ENCODE measurements at places on chromosomes 13 and 19.

DNA sequence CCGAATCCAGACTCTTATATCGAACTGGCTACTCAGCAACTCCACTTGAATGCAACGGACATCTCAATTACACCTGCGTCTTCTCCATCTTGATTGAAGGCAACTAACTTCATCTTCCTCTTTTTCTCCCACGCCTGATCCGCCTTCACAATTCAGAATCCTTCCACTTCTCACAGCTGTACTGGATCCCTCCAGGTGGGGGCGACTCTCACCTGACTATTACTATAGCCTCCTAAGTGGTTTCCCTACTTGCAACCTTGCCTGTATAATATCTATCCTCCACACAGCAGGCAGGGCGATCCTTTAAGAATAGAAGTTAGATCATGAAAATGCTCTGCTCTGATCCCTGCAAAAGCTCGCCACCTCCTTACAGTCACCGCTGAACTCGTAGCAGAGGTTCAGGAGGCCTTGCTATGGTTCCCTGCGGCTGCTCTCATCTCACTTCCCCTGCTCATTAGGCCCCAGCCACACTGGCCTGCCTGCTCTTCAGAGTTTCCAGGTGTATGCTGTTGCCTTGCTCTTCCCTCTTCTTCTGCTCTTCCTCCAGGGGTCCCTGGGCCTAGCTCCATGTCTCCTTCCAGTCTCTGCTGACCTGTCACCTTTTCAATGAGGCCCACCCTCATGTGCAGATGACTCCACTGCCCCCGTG, 31.9 kb downstream of the RFXAP start:
- DNase-seq = peak; percentile 13

GRCh38 chr13:37766502-37766901, 103.1 kb downstream of the TRPC4 start:
- no peak for DNase-seq

- no peak for DNase-seq
These were observed 3.7 kb upstream of the SPIB start for GRCh38 chr19:50414864-50415660.

GRCh38 chr13:33015241-33015668, 968 bp upstream of the KL start:
- DNase-seq = no peak

GRCh38 chr19:13133241-13133870, 15.3 kb downstream of the NACC1 start:
- DNase-seq = no peak

DNA sequence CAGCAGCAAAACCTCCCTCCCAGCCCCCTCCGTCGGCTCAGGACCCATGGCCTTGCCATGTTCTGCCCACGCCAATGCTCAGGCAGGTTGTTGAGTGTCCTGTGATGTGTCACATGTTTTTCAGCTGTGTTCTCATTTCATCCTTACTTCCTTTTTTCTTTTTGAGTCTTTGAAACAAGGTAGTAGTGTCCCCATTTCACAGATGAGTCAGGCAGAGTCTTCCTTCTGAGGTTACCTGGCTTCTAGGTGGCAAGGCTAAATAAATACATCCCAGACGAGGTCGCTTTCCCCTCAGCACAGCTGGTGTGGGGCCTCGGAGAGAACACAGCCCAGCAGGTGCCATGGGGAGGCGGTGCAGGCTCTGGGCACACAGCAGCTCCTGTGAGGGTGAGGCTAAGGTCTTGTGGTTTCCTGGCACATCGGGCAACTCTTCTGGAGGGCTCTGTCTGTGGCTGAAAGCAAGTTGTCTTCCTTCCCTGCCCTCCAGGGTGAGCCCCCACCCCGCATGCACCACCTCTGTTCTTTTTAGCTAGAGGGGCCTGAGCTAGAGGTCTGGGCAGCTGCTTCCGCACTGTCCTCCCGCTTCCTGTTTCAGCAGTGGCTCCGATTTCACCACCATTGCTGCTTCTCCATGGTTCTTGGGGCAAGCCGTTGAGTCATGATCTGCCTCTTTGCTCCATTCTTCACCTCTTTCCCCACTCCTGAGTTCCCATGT, 15.1 kb downstream of the PRAM1 start:
- no peak for DNase-seq

DNA sequence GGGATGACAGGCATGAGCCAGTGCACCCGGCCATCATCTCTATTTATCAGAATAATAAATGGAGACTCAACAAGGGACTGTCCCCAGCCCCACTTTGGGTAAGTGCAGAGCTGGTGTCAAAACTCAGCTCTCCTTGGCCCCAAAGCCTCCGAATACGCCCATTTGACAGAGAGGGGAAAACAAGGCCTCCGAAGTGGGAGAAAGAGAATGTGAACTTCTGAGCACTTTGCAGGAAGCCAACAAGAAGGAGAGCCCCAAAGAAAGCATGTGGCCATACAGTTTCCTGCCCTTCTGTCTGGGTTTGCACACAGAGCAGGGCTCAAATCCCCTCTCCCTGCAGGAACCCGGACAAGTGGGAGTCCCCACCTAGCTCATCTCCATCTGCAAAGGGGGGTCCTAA, 1.6 kb downstream of the CEACAM16 start:
- no peak for DNase-seq

DNA sequence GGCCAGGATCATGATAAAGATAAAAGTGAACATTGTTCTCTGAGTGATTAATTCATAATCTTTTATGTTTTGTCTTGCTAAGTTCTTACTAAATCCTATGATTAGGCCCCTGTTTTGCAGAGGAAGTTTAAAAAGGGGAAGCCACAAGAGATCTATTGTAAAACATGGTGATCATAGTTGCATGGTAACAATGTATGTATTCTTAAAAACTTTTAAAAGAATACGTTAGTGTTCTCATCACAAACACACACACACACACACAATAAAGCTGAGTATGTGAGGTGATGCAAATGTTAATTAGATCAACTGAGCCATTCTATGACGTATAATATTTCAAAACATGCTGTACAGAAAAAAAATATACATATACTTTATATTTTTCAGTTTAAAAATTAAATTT, 51.2 kb downstream of the MBD3L2B start:
- no peak for DNase-seq

DNA sequence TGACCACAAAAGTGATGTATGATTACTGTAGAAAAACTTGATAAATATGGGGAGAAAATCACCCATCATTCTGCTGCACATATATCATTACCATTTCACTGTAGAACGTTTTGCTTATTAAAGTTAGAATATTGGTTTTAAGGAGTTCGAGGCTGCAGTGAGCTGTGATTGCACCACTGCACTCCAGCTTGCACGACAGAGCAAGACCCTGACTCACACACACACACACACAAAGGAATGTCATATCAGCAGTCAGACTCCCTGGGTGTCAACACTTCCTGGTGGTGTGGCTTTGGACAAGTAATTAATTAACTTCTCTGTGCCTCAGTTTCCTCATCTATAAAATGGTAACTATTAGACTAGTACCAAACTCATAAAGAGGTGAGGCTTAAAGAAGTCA, 11.3 kb upstream of the PNMA8A start:
- DNase-seq = no peak

- DNase-seq = no peak
These were observed 529.3 kb downstream of the IRS2 start for GRCh38 chr13:109256866-109257760.

DNA sequence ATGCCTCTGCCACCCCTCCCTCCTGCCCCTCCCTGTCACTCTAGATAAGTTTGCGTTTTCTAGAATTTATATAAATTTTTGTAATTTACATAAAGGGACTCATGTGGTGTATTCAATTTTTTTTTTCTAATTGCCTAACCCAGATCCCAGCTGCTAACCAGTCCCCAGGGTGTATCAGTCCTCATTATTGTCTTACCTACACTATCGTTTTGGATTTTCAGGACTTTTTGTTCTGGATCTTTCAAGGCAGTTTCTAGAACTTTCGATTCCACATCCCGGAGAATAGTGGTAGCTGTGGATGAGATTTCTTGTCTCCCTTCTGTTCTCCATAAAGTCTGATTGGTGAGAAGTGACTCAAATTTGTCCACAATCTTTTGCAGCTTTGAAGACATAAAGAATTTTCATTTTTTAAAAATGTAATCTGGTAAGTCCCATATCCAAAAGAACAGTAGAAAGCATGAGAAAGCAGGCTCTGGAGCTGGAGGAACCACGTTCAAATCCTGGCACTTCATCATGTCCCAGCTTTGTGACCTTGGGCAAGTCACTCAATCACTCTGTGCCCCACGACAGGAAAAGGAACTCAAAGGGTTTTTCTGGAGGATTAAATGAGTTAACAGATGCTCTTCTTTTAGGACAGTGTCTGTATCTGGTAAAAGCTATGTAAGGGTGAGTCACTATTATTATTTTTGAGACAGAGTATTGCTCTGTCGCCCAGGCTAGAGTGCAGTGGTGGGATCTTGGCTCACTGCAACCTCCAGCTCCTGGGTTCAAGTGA, 19.7 kb downstream of the ADGRE3 start:
- DNase-seq = no peak

- no peak for DNase-seq
These were observed 141.1 kb upstream of the VSTM2B start for GRCh38 chr19:29384656-29385055.

DNA sequence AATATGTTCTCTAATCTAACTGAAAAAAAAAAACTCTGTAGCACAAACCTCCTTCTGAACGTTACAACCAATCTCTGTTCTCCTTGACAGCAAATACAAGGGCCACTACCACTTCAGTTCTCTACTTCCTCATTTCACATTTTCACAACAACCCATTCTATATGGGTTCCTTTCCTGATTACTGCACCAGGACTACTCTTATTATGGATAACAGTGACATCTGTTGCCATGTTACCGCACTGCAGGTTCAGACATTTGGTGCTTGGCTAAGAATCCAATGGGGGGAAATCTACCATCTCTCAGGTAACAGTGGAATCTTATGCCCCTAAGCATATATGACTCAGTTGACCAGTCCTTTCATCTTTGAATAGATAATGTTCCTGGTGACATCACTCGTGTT, 11.6 kb upstream of the FPR3 start:
- DNase-seq = no peak

DNA sequence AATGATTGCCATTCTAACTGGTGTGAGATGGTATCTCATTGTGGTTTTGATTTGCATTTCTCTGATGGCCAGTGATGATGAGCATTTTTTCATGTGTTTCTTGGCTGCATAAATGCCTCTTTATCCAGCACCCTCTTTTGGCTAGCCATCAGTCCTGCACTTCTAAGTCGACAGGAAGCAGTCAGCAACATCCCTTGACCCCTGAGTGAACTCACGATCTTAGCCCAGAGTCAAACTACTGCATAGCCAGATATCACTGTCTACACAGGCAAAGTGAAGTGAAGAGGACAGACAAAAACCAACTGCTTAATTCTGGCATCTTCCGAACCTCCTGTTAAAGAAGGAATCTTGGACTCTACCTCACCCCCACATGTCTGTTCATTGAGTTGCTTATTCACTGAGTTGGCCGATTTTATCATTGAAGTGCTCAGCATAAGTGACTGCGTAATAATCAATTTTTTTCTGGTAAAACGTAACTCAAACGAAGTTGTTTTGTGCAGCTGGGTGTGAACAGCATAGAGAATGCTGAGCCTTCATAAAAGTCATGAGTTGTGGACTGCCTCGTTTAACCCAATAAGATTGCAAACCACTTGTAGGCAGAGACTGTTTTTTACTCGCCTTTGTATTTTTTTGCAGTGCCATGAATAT, 304.2 kb downstream of the COG6 start:
- DNase-seq = no peak

DNA sequence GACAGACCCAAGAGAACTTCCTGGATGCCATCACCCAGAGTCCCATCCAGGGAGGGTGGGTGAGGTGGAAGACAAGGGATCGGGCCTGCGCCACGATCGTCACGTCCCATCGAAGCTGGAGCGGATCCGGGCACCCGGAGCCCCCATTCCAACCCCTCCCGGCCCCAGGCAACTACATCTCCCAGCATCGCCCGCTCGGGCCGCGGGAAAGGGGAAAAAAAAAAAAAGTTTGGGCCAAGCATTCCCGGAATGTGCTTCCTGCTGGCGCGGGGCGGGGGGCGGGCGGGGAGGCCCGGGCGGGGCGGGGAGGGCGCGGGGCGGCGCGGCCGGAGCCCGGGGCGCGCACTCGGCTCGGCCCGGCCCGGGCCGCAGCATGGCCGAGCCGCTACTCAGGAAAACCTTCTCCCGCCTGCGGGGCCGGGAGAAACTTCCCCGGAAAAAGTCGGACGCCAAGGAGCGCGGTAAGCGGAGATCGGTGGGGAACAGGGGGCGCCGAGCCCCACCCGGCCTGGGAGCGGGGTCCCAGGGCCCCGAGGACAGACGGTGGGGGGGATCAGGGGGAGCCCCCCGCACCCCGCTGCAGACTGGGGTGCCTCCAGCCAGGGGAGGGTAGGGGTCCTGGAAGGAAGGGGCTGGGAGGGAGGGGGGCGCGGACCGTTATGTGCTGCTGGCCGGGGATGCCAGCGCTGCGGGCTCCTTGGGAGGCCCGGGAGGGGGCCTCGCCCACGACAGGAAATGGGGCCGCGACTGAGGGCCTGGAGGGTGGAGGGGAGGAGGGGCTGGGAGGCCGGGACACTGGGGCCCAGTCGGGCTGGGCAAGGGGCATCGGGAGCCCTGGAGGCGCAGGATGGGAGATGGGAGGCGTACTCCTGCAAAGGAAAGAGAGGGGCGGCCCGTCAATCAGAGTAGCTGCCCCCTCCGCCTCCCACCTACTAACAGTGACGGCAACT, at the start of gene SYDE1:
Gene SYDE1, plus strand, starts transcription at position 341 of the 950 bp plus-strand sequence. Its CDS starts 33 bp downstream, at position 374.
- no peak for DNase-seq

DNA sequence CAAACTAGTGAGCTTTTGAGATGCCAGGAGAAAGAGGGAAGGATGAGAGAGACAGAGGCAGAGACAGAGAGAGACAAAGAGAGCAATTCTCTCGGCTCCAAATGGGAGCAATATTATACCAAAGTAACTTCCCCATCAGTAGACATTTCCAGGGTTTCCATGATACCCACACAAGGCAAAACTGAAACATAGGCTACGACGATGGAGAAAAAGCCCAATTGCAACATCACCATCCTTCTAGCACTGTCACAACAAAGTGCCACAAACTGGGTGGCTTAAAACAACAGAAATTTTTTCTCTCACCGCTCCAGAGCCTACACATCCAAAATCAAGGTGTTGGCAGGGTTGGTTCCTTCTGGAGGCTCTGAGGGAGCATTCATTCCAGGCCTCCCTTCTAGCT, 81.4 kb downstream of the KCTD12 start:
- no peak for DNase-seq

GRCh38 chr19:7280940-7281666, 13.1 kb downstream of the INSR start:
- no peak for DNase-seq

GRCh38 chr19:28042516-28042915, 1170.4 kb downstream of the UQCRFS1 start:
- no peak for DNase-seq

Measured in NCI-H187 (cell line).